Activated CD8-positive, alpha-beta memory T cell treated with anti-CD3 and anti-CD28 coated beads, Interleukin-2, amount 50 U/mL, for 48 hours (primary cell): ENCODE measurements at places on chromosomes 3 and 15.

GRCh38 chr15:91018158-91018557 is 4.2 kb downstream of the VPS33B start:
- DNase-seq, result no peak

GRCh38 chr3:45092132-45093031 is 53.8 kb downstream of the CDCP1 start:
- DNase-seq, result no peak

DNA sequence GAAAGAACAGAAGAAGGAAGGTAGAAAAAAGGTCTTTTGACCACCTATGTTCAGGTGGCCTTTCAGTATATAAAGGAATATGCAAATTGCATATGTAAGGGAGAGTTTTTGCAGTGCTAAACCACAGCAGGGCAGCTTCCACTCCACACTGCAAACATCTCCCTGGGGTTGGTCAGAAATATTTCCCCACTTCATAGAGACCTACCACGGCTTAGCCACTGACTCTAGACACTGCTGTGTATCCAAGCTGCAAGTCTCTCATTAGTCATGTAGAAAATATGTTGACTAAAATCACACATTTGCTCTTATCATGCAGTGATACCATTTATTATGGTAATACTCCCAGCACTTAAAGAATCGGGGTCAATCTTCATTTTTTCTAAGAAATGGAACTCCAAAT is 214.9 kb upstream of the NR2F2 start:
- no peak for DNase-seq

DNA sequence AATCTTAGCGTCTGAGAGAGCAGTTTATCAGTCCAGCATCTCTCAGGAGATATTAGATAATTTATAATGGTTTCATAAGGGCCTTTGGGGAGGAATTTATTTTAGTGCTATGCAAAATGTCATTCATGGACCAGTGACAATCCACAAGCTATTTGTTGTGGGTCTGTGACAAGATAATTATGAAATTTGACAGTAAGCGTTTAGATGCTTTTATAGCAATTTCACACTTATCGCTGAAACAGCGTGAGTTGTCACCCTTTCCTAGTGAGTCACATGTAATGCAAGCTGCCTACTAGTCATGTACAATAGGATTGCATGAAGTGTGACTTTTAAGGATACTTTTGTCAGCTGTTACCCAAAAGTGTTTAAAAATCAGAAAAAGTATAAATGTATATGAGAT is 315.6 kb upstream of the THBS1 start:
- DNase-seq, result no peak

- DNase-seq, result no peak
Measured at GRCh38 chr3:16370872-16371740, 106.1 kb downstream of the OXNAD1 start.

DNA sequence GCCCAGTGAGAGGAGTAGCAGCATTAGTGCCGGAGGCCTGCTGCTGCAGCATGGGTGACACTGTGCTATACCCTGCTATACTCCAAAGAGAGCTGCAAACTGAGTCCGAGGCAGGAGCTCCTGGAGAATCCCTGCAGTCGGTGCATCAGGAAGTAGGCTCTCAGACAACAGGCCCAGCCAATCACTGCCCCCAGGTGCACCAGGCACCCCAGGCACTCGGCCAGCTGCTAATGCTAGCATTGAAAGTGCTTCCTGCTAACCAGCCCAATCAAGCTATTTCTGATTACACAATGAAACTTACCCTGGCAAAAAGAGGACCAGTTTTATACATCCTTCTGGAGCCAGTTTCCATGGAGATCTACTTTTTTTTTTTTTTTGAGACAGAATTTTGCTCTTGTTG is 45.6 kb upstream of the IREB2 start:
- DNase-seq, result no peak

DNA sequence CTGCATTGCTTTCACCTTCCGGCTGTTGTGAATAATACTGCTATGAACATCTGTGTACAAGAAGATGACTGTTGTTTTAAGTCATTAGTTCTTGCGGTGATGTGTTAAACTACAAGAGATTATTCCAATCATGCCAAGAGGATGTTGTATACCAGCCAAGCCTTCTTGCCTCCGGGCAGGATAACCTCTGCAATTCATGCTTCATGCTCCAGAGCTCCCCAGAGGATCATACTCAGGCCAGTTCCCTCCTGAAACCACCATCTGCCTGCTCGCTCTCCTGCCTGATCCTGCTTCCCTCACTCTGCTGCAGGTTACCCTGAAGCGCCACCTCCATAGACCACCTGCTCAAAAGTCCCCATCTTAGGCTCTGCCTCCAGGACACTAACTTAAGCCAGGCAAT is 187.1 kb upstream of the PROK2 start:
- DNase-seq, result no peak

DNA sequence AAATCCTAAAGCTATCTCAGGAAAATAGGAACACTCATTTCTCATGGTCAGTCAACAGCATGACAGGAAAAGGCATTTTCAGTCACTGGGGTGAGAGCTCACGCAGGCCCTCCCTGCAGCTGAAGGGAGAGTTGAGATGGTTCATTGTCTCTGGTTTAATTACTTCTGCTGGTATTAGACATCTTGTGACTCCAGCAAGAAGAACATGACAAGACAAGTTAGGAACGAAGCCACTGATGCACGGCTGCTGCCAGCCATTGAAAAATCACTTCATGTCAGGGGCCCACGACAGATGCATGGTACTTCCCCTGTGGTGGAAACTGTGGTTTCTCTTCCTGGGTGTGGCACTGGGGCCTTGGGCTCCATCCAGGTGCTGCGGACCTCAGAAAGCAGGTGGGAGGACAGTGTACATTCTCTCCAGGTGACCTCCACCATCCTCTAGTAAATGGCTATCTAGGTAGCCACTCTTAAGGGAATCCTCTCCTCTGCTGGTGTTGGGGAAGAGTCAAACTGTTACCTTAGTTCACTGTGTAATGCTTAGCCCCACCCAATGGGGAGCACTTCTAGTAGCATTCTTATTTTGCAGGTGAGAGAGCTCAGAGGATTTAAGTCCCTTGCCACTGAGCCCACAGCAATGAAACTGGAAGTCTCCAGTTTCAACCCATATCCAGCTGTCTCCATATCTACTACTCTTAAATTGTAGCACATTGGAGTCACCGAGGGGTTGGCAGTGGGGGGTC is 274.2 kb downstream of the LRTM1 start:
- DNase-seq, result no peak

DNA sequence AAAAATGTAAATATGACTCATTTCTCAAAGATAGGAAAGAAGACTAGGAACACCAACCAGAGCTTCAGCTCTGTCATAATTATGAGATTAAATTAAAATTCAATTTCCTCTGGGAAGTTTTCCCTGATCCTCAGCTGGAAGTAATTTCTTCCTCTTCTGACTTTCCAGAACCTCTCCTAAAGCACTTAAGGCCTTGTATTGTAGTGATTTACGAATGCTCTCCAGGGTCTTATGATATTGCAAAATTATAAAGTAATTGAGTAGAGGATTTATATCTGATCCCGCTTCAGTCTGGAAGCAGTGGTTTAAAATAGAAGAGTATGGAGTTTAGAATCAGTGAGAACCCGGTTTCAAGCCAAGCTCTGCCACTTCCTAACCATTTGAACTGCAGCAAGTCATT is 279.8 kb downstream of the ZPLD1 start:
- DNase-seq, result no peak

DNA sequence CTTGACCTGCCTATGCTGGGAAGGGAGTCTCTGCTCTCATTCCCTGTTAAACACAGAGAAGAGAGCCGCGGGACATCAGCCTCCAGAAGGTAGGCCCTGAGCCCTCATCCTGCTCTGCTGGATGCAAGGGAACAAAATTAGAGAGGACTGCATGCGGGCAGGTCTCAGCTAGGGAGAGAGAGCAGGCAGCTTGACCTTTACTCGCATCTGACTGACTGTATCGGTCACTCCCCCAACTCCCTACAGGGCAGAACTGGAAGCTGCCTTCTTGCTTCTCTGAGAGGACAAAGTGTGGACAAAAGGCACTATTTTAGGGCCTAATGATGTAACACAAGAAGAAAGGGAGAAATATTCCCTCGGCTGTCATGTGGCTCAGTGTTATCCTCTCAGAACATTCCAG is 38.7 kb upstream of the ATOSA start:
- DNase-seq, result no peak
